ENCODE measurements at places on chromosomes 16 and 17. TPM values are rescaled to one million over a fixed set of nuclear protein-coding genes. Genes with fewer than 3 reads are reported as not detected.

DNA sequence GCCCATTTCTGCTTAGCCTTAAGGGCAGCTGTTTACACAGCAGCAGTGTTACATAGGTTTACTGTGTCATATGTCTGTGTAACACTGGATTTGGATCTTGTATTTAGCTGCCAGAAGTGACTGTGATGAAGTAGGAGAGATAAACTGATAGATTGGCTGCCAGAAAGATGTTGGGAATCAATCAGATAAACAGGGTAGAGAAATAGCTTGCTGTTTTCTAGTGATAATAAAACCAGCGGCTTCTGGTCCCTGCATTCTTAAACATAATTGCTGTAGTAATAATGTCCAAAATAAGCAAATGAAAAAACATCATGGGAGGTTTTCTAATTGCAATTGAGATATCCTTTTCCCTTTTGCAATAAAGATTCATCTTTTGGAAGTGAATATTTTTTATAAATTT is 68.7 kb downstream of the AATF start:
- H3K27ac ChIP-seq: no peak overlapping the region
- H3K4me3 ChIP-seq: no peak overlapping the region
- no peak for DNase-seq
- H3K27me3 ChIP-seq: no peaks in the 10 kb centered on the region

GRCh38 chr17:4940555-4941318 is 669 bp downstream of the RNF167 start:
- no peaks in the 10 kb centered on the region for H3K36me3 ChIP-seq
- peak overlapping the region; percentile 88 for H3K4me3 ChIP-seq
- H3K27ac ChIP-seq: peak overlapping the region; percentile 93
- peaks cover 14% of the 10 kb centered on the region for H3K4me1 ChIP-seq
- peak; percentile 49 for DNase-seq
- H3K27me3 ChIP-seq: no peaks in the 10 kb centered on the region

DNA sequence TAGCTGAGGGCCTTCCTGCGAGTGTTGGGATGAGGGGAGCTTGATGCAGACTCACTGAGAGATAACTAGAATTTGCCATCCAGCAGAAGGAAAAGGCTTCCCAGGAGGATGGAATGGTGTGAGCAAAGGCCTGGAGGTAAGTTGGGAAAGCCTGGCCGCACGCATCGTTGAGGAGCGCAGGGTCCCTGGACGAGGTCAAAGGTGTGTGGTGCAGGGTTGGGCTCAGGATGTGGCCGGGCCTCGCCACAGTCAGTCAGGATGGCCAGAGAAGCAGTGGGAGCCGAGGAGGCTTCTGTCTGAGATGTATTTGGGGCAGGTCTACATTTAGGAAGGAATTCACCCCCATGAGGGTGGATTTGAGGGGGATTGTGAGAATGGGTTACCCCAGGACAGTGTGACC is 16.4 kb downstream of the DRC3 start:
- no peaks in the 10 kb centered on the region for H3K36me3 ChIP-seq
- no peak for DNase-seq
- no peaks in the 10 kb centered on the region for H3K27me3 ChIP-seq
- H3K4me3 ChIP-seq: no peak overlapping the region

GRCh38 chr17:17402558-17402957 is 74.2 kb upstream of the MED9 start:
- H3K27ac ChIP-seq: no peak overlapping the region
- no peaks in the 10 kb centered on the region for H3K27me3 ChIP-seq
- H3K4me3 ChIP-seq: no peak overlapping the region
- H3K36me3 ChIP-seq: no peaks in the 10 kb centered on the region
- H3K4me1 ChIP-seq: no peaks in the 10 kb centered on the region

- no peaks in the 10 kb centered on the region for H3K27me3 ChIP-seq
- DNase-seq: no peak
- H3K27ac ChIP-seq: no peak overlapping the region
- no peak overlapping the region for H3K4me3 ChIP-seq
- H3K4me1 ChIP-seq: peaks cover 8% of the 10 kb centered on the region
These were observed 52.9 kb upstream of the LGALS9 start for GRCh38 chr17:27577884-27578717.

GRCh38 chr17:82619211-82619610 is 29.0 kb downstream of the WDR45B start:
- no peak for DNase-seq
- H3K27ac ChIP-seq: no peak overlapping the region
- H3K4me1 ChIP-seq: no peaks in the 10 kb centered on the region
- H3K27me3 ChIP-seq: no peaks in the 10 kb centered on the region

DNA sequence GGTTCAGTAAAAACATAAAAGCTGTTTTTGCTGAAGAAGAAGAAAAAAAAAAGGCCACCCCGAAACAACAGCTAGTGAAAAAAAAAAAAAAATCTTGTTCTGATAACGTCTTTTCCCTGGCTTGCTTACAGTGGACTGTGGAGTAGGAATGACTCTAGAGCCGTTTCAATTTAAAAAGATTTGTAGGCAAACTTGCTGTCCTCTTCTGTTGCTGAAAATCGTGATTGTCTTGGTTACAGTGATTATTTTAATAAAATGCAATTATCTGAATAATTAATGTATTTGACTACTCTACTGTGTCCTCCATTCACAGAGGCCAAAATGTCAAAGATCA is 190.6 kb upstream of the TBX2 start:
- no peak for DNase-seq
- no peak overlapping the region for H3K4me3 ChIP-seq
- H3K4me1 ChIP-seq: peaks cover 15% of the 10 kb centered on the region
- H3K27me3 ChIP-seq: no peaks in the 10 kb centered on the region
- H3K27ac ChIP-seq: no peak overlapping the region

DNA sequence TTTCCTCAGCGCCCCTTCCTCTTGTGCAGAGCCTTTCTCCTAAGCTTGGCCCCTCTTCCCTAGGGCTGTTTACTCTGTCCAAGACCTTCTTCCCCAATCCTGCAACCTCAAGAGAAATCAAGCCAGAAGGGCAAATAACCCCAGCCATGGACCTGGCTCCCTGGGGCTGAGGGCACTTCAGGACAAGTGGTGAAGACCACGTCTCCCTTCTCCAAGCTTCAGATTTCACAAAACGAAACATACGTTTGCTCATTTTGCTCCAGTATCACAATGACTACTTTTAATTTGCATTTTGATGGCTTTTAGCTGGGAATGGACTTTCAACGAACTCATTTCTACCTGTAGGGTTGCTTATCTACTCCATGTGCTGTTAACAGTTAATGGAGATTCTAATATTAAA is 139.8 kb upstream of the CACNG5 start:
- H3K27me3 ChIP-seq: no peaks in the 10 kb centered on the region
- peaks cover 7% of the 10 kb centered on the region for H3K4me1 ChIP-seq
- H3K27ac ChIP-seq: no peak overlapping the region
- no peaks in the 10 kb centered on the region for H3K36me3 ChIP-seq

DNA sequence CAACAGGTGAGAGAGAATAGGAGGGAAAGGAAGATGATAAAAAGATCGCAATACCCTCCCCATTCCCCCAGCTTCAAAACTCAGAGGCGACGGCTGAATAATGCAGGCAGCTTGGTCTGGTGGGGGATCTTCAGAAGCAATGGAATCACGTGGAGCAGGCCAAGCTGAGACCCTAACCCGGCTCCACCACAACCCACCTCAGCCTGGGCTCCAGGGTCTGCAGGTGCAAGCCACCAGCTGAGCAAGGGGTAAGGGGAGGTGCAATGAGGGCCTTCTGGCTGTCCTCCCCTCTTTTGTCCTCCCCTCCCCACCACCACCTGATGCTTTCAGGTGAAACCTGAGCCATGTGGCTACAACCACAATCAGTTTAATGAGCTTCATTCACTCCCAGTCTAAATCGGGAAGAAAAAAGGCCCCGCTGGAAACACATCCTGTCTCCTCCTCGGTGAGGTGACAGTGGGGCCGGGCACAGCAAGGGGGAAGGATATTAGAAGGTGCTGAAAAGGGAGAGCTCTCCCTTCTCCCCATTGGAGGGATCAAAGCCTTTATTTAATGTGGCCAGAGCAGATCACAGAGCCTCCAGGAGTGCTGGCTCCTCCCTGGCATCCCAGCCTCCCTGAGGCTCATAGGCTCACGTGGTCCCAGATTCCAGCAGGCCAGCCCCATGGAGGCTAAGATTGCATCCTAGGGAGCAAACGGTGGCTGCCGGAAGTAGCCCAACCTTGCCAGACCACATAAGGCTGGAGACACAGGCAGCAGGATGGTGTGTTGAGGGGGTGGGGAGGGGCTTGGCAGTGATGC is 261.0 kb downstream of the SOX9 start:
- H3K4me3 ChIP-seq: no peak overlapping the region
- no peaks in the 10 kb centered on the region for H3K27me3 ChIP-seq
- no peaks in the 10 kb centered on the region for H3K4me1 ChIP-seq
- DNase-seq: no peak
- no peak overlapping the region for H3K27ac ChIP-seq

DNA sequence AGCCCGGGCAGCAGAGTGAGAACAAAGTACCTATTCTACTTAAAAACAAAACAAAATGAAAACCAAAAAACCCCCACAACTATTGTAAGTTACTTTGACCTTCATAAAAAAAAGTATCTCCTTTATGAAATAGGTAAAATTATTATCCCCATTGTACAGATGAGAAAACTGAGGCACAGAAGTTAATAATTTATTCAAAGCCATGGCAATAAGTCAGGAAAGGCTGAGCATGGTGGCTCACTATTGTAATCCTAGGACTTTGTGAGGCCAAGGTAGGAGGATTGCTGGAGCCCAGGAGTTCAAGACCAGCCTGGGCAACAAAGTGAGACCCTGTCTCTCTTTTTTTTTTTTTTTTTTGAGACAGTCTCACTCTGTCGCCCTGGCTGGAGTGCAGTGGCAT is 30.5 kb downstream of the FCSK start:
- H3K27ac ChIP-seq: no peak overlapping the region
- DNase-seq: no peak
- no peaks in the 10 kb centered on the region for H3K36me3 ChIP-seq
- H3K4me3 ChIP-seq: no peak overlapping the region

GRCh38 chr16:12548270-12548983 is 255.3 kb downstream of the CPPED1 start:
- DNase-seq: no peak
- H3K4me3 ChIP-seq: no peak overlapping the region
- H3K27me3 ChIP-seq: no peaks in the 10 kb centered on the region
- H3K27ac ChIP-seq: no peak overlapping the region

DNA sequence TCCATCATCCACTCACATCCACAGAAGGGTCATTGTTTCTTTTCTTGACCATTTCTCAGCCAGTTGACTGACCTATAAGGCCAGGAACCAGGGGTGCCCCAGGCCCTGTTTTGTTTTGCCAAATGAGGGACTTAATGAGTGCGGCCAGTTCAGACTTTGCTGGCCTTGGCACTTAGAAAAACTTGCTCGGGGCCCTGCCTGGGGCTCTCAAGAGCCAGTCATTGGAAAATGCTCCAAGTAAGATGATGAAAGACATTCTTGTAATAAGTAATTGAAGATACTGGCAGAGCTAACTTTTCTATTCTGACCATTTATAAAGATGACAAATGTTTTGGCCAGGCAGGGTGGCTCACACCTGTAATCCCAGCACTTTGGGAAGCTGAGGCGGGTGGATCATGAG is 29.0 kb upstream of the CLEC18B start:
- DNase-seq: no peak
- H3K27ac ChIP-seq: no peak overlapping the region
- H3K36me3 ChIP-seq: no peaks in the 10 kb centered on the region
- H3K4me1 ChIP-seq: peaks cover 6% of the 10 kb centered on the region

ICAM2 gene
- 34.2 TPM for polyA plus RNA-seq

KRTAP1-5 gene
- 0.06 TPM for polyA plus RNA-seq

GNAO1 gene
- 1.1 TPM for polyA plus RNA-seq

TEKT5 gene
- polyA plus RNA-seq: 0.30 TPM
